HCEC 1CT (cell line): ENCODE measurements at places on chromosomes 7 and 10.
A peak's percentile ranks its signal among the peaks of the same experiment; 100 is the strongest.

DNA sequence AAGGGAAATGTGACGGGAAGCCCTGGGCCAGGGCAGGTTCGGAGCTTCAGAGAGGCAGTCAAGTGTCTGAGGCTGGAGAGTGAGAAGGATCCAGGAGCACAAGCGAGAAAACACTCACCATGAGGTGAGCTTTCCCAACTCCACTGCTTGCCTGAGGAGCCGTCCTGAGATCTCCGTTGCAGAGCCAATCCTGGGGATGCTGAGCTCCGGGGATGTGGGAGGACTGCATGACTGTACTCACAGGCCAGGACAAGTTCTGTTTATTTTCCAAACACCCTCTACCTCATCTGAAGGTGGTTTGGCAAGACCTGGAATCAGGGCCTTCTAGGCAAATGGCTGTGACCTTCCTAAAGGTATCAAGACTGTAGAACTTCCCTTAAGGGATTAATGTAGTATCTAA, 38.7 kb downstream of the GLI3 start:
- no peak for DNase-seq

DNA sequence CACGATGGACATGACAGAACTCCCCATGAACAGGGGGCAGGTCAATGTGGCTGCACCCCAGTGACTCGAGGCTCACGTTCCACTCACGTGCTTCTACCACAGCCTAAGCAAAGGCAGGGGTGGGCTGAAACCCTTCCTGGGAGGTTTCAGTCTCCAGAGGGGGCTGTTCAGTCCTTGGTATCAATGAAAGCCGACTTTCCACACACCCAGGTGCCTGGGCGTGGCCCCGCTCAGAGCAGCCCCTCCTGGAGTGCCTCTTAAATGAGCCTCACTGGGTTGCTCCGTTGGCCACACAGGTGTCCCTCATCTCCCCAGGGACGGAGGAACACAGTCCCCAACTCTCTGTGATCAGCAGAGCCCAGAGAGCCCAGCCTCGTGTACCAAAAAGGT, 90.5 kb upstream of the PDGFA start:
- DNase-seq = no peak

- DNase-seq = no peak
Observed at GRCh38 chr7:87575521-87575920, 25.2 kb downstream of the ABCB1 start.

DNA sequence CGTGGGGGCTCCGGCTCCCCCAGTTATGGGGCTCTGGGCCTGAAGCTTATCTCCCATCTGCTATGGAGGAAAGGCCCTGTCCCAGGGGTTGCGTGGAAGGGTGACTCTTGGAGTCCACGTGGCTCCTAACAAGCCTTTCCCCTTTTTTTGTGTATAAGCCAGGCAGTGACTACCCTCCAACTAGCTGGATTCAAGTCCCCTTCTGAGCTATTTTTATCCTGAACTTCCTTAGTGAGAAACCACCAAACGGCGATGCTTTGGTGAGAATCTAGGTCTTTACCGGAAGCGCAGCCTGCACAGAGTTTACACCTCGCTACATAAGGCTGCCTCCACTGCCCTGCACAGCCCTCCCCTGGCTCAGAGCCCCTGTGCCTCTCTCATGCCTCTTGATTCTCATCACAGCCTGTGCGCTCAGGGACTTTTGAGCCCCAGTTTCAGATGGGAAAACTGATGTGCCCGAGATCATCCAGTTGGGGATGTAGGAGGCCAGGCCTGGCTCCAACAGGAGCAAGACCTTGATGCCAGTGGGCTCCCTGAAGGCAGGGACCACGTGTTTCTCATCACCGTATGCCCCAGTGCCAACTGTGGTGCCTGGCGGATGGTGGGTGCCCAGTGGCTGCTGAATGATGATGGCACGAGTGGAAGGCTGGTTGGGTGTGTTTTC, 102.3 kb upstream of the PPIF start:
- no peak for DNase-seq

GRCh38 chr7:76428868-76429805, 4.4 kb downstream of the ZP3 start:
- DNase-seq = no peak

GRCh38 chr7:103149808-103150180, 895 bp upstream of the NAPEPLD start:
- no peak for DNase-seq

DNA sequence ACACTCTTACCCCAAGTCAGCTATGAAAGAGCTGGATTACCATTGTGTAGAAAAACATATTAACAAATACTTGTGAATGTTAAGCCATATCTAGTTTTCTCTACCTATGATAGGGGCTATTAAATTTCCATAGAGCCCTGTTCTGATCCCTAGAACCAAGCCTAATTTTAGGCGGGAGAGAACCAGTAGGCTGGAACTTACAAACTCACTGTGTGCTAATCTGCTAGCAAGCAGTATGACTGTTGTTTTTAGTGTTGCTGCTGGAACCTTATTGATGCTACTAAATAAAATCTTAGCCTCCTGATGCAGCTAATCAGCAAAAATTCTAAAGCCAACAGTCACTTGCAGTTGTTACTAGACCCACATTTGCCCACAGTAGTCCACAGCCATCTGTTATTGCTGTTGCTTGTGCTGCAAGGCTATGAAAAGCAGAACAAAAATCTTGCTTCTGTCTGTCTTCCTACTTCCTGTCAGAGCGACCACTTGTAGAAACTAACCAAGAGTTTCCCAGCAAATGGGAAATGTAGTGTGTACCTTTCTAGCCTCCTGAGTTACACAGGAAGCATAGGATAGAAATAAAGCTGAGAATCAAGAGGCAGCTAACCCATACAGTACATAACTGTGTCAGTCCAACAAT, 368.4 kb downstream of the ARL4A start:
- no peak for DNase-seq

DNA sequence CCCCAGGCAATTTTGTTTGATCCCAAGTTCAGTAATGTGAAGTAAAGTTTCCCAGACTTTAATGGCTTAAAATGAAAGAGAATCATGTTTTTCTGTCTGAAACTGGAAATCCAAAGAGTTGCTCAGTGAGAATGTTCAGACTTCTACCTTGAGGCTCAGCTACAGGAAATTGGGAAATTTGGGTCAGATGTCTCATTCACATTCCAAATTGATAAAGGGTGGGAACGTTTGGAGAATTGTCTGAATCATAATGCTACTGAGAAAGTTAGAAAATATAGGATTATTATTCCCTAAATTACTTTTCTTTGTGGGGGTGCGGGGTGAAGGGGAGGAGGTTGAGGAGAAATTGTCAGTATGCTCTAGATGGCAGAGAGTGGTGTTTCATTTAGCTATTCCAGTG, 773.9 kb downstream of the LRMDA start:
- peak; percentile 28 for DNase-seq

DNA sequence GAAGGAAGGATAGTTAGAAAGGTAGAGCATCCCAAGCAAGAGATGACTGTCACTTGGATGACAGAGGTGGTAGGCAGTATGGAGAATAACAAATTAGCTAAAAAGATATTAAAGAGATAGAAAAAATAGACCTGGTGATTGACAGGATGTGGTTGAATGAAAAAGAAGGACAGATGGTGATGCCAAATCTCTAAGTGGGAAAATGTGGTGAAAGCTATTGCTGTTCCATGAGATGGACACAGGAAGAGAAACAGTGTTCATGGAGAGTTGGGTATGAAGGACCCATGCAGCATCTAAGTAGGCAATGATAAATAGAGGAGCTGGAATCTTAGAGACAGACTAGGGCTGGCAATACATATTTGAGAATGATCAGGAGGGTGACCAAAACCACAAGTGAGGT, 30.7 kb downstream of the FAM13C start:
- DNase-seq = no peak

DNA sequence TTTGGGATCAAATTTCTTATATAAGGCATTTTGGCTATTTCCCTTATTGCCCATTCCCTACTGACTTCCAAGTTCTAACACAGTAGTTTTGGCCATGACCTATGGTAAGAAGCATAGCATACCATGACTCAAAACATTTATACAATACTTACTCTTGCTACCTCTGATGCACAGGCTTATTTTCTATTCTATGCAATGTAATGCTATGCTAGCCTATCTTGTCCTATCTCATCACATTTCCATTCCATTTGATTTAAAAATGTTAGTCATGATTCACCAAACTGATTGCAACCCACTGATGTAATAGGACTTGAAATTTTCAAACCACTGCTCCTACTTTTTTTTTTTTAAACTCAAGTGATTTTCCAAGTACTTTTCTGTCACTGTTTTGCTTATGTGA, 658.5 kb downstream of the TYW1 start:
- no peak for DNase-seq

DNA sequence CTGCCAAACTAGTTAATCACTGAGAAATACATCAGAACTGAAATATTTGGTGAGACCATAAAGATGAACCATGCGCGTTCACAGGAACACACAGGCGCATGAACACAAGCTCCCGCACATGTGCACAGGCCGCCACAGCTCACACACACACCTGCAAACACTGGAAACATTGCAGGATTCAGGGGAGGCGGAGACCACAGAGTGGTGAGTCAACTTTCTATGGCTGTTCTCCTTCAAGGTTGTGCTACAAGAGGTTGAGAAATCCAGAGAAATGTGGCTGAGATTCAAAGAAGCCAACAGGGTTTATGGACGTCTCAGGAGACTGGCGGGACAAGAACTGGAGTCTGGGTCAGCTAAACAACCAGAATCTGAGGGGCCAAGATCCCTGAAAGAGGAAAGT, 17.8 kb downstream of the ESYT2 start:
- DNase-seq = peak; percentile 54

DNA sequence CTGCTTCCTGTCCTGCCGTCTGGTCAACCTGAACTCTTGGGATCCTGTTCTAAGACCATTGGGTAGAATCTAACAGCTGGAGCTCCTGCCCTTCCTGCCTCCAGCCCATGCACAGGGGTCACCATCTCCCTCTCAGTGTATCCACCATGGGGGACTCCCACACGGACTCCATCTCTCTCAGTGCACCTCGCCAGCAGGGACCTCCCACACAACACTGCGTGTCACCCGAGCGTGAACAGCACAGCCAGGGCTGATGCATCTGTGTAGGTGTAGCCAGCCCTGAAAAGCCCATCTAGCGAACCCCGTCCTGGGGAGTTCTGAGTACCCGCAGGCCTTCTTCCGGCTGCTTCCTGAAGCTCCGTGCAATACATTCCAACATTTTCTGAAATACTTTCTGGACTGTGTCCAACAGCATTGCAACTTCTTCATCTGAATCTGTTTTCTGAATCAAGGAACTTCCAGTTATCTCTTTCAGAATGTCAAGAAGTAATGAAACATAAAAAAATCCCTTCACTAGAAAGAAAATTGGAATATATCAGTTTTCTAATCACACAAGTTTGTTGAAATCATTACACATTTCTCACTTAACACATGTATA, 52.5 kb downstream of the NCAPG2 start:
- no peak for DNase-seq

- DNase-seq = no peak
Observed at GRCh38 chr7:100894860-100895700, 608 bp downstream of the ACHE start.
